ENCODE measurements at places on chromosomes 7 and 10.

GRCh38 chr10:2619472-2619871, 447.9 kb upstream of the PFKP start:
- ATAC-seq: no peak

DNA sequence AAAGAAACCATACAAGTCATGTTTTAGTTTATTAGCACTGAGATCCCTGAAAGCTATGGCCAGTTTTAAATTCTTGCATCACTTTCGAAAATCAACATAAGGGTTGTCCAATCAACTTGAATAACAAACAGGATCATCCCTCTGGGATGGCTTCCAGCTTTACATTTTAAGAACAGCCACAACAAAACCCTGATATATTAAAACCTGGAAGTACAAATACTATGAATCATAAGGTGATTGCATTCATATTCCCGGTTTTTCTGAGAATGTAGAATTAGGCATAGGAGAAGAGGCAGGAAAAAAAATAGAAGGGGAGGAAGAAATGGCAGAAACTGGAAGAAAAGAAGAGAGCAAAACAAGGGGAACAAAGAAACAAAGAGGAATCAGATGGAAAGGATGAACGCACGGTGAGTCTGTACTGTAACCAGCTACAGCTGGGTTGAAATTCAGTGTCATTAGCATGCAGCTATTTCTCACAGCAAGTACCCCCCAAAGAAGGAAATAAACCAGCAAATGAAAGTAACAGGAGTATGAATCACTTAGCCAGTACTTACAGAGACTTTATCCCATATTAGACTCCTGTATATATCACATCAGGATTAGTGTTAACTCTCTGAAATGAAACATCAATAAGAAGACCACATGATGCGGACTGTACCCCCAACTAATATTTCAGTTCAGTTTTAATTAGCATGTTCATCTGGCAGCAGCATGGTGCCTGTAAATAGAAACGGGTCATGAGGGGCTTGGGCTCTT, 301.3 kb downstream of the RNLS start:
- peak; percentile 88 for ATAC-seq

DNA sequence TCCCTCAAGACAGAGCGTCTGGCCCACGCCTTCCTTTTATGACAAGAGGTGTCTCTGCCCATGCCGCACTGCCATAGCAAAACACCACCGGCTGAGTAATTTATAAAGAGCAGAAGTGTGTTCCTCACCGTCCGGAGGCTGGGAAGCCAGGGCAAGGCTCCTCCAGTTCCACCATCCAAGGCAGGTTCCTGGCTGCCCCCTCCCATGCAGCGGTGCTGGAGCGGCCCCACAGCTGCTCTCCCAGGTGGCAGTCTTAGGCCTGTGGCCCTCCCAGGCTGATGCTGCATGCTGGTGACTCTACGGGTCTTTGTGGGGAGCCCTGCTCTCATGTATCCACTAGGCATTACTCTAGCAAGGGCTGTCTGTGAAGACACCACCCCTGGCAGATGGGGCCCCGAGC, 113.1 kb downstream of the TCERG1L start:
- ATAC-seq: peak; percentile 8

- no peak for ATAC-seq
These were observed 844.5 kb downstream of the REEP3 start for GRCh38 chr10:64365663-64366062.

GRCh38 chr10:72353965-72354355, 759 bp downstream of the DNAJB12 start:
- ATAC-seq: peak; percentile 8

DNA sequence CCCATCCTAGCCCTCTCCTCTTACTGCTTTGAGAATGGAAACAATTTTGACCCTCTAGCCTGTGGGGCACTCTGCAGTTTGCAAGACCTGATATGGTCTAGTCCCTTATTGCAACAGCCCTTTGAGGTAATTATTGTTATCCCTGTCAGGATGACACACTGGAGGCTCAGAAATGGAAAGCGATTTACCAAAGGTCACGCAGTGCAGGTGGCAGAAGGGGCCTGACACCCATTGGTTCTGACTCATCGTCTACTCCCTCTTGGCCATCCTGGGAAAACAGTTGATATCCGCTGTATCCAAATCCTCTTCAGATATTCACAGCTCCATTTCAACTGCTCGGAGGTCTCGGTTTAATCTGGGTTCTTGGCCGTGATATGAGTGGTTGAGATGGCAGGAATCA, 44.7 kb upstream of the AQP1 start:
- no peak for ATAC-seq

DNA sequence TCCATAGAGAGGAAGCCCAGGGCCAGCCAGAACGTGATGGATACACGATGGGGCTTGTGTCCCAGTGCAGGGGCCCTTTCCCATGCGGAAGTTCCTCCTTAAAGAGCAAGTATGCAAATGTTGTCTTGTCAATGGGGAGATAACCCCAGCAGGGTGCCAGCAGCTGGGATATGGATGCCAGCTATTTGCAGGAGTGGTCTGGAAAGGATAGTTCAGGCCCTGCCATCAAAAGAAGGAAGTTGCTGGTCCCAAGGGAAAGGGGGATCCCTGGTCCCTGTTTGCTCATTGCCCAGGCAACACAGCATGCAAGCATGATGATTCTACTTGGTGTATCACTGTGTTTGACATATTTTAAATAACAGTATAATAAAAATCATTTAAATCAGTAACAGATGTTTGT, 73.1 kb upstream of the HECW1 start:
- no peak for ATAC-seq

DNA sequence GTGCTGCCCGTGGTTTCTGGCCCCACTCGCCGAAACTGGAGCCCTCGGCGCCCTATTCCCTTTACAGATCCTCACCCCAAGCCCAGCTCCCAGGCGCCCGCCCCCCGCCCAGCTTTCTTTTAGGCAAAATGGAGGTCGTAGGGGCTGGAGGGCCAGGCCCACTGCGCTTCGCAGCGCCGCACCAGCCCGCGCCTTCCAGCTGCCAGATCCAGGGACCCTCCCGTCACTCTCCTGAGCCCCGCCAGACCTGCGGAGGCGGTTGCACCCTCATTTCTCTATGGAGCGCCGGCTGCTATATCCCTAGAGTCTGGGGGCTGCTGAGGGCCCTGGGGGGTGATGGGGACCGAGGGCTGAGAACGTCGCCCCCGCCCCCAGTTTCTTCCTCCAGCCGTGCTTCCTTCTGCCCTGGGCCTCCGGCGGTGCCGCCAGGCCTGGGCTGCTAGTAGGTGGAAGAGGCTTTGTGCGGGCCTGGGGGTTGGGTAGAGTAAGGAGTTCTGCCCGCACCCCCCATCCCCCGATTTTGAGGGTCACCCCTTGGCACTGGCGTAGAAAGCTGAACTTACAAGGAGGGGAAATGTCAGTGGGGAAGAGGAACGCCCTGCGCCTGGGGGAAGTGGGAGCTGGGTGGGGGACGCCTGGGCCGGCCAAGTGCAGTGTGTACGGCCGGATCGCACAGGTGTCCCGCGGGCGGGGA, 1.0 kb downstream of the GNB2 start:
- no peak for ATAC-seq

DNA sequence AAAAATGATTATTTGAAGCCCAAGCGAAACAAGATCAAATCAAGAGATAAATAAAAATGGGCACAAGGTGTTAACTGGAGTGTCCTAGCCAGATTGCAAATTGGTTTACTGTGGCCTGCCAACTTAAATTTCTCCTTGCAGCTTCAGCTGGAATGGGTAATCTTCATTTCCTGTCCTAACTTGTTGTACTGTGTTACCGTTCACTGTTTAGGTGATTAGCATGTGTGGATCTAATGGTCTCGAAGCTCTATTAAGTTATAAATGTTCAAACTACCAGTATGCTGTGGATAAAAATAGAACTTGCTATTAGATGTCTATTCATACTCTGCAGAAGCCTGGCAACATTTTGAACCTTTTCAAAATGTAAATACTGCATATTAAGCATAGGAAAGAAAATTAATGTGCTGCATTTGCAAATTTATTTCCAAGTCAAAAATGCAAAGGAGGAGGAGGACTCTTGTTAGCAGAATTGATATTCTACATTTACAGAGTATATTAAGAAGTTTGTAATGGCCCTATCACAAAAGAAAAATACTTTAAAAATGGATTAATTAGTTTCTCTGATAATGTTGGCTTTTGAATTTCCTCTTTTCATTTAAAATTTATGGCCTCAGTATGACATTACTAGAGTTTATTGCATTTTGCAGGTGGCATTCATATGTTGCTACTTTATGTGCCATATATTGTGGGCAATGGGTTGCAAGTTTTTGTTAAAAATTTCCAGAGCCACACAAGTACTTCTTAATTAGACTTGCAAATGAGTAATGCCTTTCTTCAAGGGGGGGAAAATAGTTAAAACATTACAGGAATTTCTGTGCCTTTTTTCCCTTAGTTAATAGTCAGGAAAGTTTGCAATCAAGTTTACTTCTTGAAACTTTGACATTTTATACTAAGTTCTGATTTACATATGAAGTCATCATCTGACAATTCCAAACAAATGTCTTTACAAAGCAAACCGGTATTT, 92.1 kb downstream of the CABCOCO1 start:
- peak; percentile 36 for ATAC-seq

GRCh38 chr7:35253460-35253709, 515 bp downstream of the TBX20 start:
- ATAC-seq: no peak

Data from esophagus mucosa (tissue), 1 donor.